ENCODE measurements at places on chromosomes 11 and 22.

GRCh38 chr11:72760539-72761405, 8.6 kb upstream of the ARAP1 start:
- DNase-seq = no peak

GRCh38 chr11:109971184-109971523, 122.0 kb upstream of the ZC3H12C start:
- no peak for DNase-seq

- no peak for DNase-seq
Observed at GRCh38 chr22:38347181-38347943, 30.1 kb upstream of the CSNK1E start.

GRCh38 chr11:73423506-73423905, 47.3 kb downstream of the RELT start:
- no peak for DNase-seq

- no peak for DNase-seq
Observed at GRCh38 chr22:21104126-21104691, 58.5 kb downstream of the LRRC74B start.

DNA sequence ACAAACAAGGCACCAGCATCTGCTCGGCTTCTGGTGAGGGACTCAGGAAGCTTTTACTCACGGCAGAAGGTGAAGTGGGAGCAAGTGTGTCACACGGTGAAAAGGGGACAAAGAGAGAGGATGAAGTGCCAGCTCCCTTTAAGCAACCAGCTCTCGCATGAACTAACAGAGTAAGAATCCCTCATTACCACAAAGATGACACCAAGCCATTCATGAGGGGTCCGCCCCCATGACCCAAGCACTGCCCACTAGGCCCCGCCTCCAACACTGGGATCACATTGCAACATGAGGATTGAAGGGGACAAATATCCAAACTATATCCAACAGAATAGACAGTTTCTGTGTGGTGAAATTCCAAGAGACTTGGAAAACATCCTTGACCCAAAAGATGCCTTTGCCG, 198.2 kb upstream of the POU2AF2 start:
- DNase-seq = no peak

DNA sequence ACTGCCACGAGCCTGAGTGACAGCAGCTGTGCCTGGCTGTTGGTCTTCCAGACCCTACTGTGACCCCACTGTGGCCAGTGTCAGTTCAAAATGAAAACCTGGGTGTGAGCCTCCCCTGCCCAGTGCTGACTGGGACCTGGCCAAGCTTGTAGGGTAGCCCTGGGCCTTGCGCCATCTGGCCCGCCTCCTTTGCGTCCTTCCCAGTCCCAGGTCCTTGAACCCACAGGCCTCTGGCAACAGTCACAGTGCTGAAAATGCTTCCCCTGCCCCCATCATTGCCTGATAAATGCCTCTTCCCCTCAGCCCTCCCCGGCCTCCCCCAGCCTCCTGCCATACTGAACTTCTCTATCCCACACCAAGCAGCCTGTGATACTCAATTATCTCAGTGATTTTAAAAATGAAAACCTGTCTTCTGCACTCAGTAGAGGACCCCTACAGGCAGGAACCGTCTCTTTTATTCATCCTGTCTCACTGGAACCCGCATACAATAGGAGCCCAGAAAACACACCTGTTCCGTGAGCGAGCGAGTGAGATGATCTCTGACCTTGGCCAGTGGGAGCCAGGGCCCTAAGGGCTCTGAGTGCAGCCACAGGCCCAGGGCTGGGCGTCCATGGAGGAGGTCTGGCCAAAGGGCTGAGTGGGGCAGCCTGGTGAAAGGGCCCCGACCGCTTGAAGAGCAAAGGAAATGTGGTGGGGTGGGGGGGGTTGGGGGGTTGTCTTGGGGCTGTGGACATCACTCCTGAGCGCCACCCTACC, 49.7 kb upstream of the TTLL12 start:
- DNase-seq = peak; percentile 93

DNA sequence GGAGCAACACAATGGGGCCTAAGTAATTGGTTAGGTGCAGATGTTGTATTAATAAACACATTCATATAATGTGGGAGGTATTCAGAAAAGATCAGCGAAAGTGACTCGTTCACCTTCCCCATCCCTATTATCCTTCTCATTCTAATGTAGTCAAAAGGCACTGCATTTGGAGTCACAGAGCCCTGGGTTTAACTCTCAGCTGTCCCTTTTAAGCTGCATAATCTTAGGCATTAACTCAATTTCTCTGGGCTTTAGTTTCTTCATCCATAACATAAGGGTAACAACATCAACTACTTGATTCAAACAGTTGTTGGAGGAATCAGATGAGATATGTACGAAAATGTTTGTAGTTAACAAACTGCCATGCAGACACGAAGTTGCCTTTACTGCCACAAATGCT, 187.6 kb upstream of the PITPNB start:
- DNase-seq = no peak

GRCh38 chr11:112871909-112872500, 89.2 kb upstream of the NCAM1 start:
- no peak for DNase-seq

GRCh38 chr11:507727-508515, 879 bp upstream of the RNH1 start:
- no peak for DNase-seq

GRCh38 chr22:20229916-20230775, 38.0 kb downstream of the RTN4R start:
- DNase-seq = no peak

GRCh38 chr22:30212996-30213441, 33.5 kb downstream of the LIF start:
- no peak for DNase-seq

DNA sequence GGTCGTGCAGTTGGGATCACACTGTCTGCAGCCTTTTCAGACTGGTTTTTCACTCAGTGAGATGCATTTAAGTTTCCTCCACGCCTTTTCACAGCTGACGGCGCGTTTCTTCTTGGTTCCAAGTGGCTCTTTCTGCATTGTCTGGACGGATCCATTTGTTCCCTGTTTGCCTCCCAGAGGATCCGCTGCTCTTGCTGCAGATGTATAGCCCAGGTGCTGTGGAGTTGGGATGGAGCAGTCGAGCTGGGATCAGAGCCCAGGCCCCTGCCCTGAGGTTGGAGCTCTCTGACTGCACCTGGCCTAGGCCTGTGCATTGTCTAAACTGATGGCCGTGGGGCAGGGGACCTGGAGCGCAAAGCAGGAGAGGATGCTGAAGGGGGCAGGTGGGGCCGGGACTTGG, 51.6 kb downstream of the PARVB start:
- no peak for DNase-seq

DNA sequence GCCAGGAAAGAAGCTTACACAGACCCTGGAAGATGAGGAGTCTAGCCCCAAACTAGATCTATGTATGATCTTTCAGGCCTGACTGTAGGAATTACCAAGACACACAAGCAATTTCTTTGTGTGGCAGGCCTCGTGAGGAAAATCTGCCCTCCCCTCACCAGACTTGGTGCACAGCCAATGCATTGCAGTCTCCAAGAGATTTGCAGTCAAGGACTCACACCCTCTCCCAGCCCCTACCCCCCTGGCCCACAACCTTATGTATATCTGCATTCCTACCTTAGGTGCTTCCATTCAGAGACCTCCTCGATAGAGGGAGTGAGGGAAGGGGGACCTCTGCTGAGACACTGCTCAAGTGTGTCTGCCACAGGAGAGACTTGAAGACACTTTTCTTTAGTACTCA, 9.8 kb downstream of the OR8B12 start:
- no peak for DNase-seq

DNA sequence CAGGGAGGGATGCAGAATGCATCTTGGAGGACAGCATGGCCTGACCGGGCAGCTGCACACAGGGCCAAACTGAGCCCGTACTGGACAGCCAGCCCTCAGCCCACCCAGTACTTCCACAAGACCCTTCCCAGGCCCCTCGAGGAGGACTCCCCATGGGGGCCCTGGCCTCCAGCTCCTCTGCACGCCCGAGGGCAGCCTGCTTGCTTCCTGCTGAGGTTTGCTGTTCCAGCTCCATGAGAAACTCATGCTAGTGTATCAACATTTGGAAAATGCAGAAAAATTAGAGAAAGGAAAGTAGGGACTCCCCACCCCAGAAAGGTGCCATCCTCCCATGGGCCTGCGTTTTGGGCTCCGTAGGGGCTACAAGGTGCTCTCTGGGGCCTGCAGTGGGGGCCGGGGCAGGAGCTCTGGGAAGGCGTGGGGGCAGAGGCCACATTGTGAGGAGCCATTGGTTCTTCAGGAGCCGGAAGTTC, 21.3 kb upstream of the CCDC188 start:
- no peak for DNase-seq

GRCh38 chr22:48579043-48579927, 1248.4 kb downstream of the BRD1 start:
- no peak for DNase-seq

GRCh38 chr11:15758857-15759465, 597.4 kb downstream of the SOX6 start:
- DNase-seq = peak; percentile 6

DNA sequence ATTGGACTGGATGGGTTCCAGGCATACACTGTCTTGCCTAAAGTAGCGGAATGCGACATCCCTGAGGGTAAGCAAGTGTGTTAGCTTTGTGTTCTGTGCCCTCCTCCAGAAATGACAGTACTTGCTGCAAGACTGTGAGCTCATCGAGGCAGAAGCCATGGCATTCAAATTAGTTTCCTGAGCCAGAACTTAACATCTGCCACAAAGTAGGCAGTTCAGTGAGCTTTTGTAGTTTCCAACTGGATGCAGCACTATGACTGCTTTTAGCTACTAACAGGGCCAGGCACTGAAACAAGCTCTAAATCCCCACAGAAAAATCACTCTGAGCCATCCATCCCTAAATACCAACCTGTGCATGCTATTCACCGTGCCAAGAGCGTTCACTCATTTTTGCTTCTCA, 1.2 kb upstream of the FAR1 start:
- DNase-seq = peak; percentile 25

GRCh38 chr11:46216019-46216764, 61.3 kb upstream of the CREB3L1 start:
- no peak for DNase-seq

- no peak for DNase-seq
Observed at GRCh38 chr11:131454490-131454889, 84.1 kb downstream of the NTM start.

DNA sequence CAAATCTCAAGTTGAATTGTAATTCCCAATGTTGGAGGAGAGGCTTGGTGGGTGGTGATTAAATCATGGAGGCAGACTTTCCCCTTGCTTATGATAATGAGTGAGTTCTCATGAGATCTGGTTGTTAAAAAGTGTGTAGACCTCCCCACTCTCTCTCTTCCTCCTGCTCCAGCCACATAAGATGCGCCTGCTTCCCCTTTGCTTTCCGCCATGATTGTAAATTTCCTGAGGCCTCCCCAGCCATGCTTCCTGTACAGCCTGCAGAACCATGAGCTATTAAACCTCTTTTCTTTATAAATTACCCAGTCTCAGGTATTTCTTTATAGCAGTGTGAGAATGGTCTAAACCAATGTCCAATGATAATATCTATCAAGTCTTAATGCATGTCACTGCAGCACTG, 34.2 kb downstream of the SOX6 start:
- no peak for DNase-seq

DNA sequence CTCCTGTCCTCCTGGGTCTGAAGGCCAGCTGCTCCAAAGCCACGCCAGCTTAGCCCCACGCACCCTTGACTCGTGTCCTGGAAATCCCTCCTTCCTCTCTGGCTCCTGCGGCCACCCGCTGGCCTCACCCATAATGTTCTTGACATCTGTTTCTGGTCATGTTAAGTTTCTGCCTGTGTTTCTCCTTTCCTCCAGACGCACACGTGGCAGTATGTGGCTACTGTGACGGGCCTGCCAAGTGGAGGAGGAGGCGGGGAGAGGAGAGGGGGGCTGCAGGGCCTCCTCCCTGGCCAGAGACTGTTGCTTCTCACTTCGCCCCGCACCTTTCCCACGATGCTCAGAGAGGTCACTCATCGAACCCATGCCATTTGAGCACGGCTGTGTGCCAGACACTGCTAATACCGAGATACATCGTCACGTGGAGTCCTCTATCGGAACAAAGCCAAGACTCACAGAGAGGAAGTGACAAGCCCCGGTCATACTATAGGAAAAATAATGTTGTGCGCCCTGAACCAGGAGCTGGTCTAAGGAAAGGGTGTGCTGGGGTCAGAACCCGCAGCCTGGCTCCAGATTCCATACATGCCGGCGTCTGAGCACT, 11.5 kb downstream of the C1QTNF6 start:
- DNase-seq = no peak

DNA sequence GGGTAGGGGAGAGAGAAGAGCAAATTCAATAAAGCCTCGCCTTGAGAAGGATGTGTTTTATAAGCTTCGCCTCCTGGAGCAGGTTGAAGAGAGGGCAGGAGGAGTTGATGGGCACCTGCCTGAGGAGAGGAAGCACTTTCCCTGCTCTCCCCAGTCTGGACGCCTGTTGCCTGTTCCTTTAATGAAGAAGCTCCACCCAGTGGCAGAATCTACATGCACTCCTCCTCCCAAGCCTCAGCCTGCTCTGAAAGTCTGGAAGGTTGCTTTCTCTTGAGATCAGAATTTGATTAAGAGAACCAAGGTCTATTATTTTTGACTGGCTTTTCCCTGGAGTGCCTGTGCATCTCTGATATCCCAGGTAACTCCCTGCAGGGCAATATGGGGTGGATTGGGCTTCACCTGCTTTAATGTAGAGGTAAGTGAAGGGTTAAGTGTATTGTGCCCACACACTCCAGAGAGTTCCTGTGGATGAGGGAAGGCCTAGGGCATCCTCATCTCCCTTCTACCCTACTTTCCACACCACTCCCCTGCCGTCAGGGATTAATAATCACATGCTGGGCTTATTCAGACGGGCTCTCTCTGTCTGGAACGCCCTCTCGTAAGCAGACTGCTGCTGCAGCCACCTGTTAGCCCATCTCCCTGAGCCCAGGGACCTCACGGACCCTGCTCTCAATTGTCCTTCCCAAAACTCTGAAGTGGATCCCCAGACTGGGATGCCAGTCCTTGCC, 22.3 kb downstream of the NTM start:
- no peak for DNase-seq

DNA sequence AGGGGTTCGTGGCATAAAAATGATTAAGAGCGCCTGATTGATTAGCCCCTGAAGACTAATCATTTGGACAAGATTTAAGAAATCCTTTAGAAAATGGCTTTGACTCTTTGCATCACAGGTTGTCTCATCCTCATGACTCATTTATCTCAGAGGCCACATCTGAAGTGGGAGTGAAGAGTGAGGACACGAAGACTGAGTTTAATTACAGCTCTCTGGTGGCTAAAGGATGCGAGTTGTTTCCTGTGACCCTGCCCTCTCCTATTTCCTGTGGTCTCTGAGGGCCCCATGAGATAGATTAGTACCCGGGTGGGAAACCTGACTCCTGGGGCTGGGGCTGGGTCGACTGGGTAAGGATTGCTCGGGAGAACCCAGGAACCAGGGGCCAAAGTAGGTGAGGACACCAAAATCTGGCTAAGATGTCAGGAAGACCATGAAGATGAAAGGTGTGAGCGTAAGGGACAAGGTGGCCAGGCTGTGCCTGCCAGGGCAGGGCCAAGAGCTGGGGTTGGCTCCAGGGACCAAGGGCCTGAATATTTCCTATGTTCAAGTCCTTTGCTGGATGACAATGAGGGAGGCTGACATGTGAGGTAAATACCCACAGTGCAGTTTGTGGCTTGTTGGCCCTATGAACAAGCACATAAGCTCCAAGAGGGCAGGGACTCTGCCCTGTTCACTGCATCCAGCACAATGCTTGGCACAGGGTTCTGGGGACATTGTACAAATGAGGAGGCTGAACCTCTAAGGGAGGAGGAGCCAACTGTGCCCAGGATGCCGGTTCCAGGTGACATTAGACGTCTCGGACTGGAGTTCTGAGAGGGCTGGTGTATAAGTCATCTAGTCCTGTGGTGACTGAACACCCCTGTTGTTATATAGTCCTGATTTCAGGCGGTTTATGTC, 3.6 kb downstream of the OTOG start:
- no peak for DNase-seq

GRCh38 chr11:134252346-134253187, 585 bp downstream of the THYN1 start:
- DNase-seq = no peak

All from cerebellum (tissue), 4 donors.